HT-29 (cell line): ENCODE measurements at places on chromosomes 4 and X. TPM values are rescaled to one million over a fixed set of nuclear protein-coding genes. Genes with fewer than 3 reads are reported as not detected.

Gene FAM241A
- total RNA-seq, result 0.91 and 0.92 TPM in 2 replicates

Gene SCD5
- 0.13 and 0.18 TPM in 2 replicates for total RNA-seq

Gene SLC26A1
- total RNA-seq, result 5.8 and 6.2 TPM in 2 replicates

Gene ATP8A1
- 0.68 and 0.69 TPM in 2 replicates for total RNA-seq

Gene ENPEP
- total RNA-seq, result 0.39 and 0.61 TPM in 2 replicates

Gene TCP11X1
- total RNA-seq, result not detected in 2 replicates

Gene ADH1A
- not detected in 2 replicates for total RNA-seq

Gene TLL1
- total RNA-seq, result not detected in 2 replicates

Gene TEC
- total RNA-seq, result 1.2 and 3.2 TPM in 2 replicates

Gene CENPE
- 4.3 and 5.7 TPM in 2 replicates for total RNA-seq

Gene ETDA
- not detected in 2 replicates for total RNA-seq

Gene COL25A1
- total RNA-seq, result not detected in 2 replicates

- DNase-seq, result peak; percentile 82
Observed at GRCh38 chrX:129845616-129846190, 2.0 kb upstream of the ZDHHC9 start.

DNA sequence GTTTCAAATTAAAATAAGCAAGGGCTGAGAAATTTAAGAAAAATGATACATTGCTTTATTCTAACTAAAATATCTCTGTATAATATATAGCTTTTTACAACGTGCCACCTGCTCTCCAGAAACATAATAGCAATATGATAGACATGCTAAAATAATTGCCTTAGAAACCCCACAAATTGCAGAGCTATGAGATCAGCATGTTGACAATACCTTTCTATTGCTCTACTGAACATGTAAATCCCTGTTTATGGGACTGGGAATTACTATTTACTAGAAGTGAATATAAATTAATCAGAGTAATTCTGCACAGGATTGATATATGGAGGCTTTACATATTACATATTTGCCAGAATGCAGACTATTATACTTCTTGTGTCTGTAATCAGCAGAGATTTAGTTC, 1831.1 kb upstream of the IGFBP7 start:
- no peak for DNase-seq

GRCh38 chr4:139123910-139124309, 53.1 kb downstream of the ELF2 start:
- DNase-seq, result no peak

DNA sequence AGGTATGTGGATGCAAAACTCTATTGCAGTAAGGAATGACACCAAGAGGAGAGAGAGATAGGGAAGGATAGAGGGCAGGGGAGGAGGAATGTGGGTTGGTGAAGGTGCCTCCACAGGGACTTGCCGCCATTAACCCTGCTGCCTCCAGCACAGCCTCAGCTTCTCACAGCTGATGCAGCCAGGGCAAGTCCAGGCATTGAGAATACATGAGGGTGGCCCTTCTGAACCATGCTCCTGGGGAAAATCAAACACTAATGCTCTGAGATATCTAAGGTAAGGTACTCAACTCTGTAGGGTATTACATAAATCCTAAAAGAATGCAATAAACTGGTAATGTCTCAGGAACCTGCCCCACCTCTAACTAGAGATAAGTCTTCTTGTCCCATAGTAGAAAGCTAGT, 28.7 kb downstream of the UGT2B7 start:
- DNase-seq, result no peak

DNA sequence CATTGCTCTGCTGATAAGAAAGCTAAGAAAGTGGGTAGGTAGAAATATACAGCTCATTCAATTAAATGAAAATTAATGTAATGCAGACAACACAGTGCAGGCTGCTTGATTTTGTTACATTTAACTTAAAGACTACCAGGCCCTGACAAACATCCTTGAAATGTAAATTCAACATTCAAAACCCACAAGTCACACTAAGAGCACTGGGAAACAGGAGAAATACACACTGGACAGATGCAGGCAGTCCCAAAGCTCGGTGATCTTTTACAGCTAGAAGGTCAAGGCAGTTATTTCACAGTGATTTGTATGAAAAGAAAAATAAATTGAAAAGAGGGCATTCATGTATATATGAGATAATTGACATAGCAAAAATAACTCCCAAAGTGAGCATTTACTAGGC, 94.3 kb upstream of the PLAC1 start:
- no peak for DNase-seq

DNA sequence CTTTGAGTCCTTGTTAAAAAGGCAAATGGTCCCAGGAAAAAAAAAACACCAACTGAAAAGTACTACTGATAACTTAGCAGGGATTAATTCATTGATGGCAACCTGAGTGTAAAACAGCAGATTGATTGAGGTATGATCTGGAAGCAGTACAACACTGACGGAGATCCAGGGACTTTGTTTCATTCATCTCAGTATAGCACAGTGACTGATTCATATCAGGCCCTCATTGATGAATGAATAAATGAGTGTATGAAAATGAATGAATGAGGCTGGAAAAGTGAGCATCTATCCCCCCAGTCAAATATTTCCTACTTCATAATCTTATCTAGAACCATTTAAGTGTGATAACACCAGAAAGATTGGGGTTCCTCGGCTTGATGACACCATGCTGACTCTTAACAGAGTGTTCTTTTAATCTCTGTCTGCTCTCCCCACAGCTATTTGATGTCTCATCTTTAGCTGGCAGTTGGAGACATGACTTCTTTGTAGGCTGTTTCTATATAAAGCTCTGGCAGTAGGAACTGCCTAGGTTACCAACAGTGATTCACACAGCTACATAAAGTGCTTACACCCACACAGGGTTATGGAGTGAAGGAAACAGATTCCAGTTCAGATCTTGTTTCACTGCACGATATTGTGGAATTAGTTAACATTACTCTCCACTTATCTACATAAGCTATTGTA, 18.6 kb upstream of the RNF128 start:
- peak; percentile 54 for DNase-seq

DNA sequence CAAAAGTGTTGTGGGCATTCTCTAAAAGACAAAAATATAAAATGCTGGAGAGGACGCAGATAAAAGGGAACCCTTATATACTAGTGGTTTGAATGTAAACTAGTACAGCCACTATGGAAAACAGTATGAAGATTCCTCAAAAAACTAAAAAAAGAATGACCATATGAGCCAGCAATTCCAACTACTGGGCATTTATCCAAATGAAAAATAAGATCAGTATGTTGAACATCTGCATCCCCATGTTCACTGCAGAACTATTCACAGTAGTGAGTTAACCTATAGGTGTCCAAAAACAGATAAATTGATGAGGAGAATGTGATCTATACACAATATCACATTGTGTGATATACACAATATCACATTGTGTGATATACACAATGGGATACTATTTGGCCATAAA, 1615.3 kb downstream of the PCDH18 start:
- DNase-seq, result no peak

GRCh38 chr4:37737466-37737865, 51.3 kb upstream of the RELL1 start:
- DNase-seq, result no peak

DNA sequence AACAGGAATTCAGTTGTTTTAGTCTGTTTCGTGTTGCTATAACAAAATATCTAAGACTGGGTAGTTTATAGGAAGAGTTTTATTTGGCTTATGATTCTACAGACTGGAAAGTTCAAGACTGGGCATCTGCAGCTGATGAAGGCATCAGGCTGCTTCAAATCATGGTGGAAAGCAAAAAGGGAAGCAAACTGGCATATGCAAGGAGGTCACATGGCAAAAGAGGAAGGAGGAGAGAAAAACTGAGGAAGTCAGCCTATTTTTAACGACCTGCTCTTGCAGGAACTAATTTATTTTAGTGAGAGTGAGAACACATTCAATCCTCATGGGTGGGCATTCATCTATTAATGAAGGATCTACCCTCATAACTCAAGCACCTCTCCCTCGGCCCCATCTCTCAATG, 363.1 kb upstream of the HS3ST1 start:
- no peak for DNase-seq

GRCh38 chr4:76589872-76590797, 155.1 kb downstream of the SHROOM3 start:
- peak; percentile 77 for DNase-seq

GRCh38 chrX:31656013-31656412, 584.2 kb upstream of the FTHL17 start:
- no peak for DNase-seq

DNA sequence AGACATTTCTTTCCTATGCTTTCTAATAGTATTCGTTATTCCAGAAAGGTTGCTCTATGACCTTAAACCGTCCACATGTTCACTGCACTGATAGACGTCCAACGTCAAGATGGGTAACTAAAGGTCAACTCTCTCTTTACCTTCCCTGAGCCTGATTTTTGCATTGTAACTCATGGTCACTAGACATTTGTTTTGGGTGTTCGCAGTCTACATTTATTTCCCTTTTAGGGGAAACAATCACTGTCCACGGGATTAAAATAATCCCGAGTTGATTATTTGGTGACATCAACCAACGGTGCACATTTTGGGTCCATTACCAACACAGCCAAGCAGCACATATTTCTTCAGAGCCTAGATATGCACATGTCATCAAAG, 540 bp upstream of the HADH start:
- peak; percentile 64 for DNase-seq

GRCh38 chr4:16090096-16090705, 6.4 kb upstream of the PROM1 start:
- no peak for DNase-seq

DNA sequence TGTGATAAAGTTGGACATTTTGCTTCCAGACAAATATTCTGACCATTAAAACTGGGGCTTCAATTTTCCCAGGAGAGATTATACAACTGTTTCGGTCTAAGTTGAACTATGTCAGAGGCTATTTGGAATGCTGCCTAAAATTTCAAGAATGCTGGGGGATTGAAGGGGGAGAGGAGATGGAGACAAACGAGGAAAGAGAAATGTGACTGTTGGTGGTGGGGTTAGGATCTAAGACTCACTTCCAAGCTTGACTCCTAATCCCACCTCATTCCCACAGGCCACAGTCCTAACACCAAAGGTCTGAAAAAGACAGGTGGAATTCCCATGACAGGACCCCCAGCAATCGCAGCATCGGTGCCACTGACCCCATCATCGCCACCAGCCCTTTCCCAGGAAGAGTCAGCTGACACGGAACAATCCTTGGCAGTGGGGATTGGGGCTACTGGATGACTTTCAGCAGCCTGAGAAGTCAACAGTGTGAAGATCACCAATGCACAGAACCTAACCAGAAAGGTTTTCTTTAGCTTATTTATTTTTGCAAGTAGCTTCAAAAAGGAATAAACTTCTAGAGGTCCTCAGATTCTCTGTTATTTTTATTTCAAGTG, 74.0 kb upstream of the PRSS48 start:
- no peak for DNase-seq

DNA sequence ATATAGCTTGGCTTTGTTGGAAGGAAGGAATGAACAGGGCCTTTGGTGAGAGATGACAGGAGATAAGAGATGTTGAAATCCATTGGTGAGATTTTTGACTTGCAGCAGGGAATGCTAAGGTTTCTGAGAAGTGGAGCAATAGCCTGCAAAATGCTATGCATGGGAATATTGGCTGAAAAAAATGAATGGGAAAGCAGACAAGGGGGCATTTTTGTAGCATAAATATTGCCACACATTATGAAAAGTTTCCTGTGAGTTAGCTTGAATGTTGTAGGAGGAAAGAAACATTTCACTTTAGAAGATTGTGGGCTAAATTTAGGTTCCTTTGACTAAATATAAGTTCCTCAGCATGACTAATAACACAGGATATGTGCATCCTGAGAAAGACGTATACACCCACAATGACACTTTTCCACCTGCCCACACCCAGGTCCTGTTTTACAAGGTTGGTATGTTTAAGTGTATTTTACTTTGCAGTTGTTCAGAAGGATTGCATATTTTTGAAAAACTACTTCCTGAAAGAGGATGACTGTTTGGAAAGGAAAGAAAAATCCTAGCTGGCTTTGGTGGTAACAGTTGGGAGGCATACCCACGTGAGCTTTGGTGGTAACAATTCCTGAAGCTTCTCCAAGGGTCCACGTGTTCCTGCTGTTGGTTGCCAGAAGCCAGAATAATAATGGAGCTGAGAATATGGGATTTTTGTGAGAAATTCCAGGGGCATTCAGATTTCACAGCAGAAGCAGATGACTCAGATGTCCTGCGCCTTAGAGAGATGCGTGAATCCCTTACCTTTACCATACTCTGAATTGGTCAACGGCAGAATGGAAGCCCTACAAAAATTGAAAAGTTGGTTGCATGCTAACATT, 28.5 kb downstream of the PHEX start:
- DNase-seq, result no peak

- no peak for DNase-seq
Observed at GRCh38 chr4:47075262-47075661, 43.9 kb downstream of the GABRB1 start.

- DNase-seq, result no peak
Observed at GRCh38 chrX:31551913-31552312, 480.1 kb upstream of the FTHL17 start.

DNA sequence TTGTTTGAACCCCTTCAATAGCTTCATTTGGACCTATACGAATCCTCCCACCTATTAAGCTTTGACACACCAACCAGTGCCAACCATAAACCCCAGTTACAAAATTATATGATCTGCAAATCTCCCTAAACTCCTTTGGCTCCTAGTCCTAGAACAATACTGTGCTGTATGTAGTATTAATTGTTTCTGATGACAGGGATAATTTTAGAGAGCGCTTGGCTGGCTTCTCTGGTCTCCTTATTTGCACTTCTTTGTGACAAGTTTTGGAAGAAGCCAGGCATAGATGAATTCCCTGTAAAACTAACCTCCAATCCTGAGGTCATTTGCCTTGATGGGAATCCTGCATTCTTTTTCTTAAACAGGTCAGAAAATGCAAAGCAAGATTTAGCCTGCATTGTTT, 433.0 kb downstream of the PPARGC1A start:
- no peak for DNase-seq

- DNase-seq, result no peak
Observed at GRCh38 chr4:174177536-174177935, 105.9 kb downstream of the FBXO8 start.

DNA sequence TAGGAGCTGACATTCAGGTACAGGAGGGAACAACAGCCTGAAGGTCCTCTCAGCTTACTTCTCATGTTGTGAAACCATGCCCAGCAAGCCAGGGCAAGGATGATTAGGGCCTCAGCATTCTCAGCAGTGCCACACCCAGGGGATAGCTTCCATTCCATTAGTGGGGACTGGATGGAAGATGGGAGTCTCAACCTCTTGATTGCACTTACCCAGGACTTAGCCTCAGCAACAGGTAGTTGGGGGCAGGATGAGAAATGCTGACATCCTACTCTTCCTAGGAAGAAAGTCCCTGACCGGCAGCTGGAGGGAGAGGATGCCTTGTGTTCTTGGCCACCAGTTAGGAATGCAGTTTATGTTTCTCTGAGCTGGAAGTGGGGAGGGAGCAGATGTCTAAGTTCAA, 8.8 kb upstream of the BEX3 start:
- no peak for DNase-seq

- no peak for DNase-seq
Observed at GRCh38 chr4:65893271-65893670, 223.0 kb upstream of the EPHA5 start.

DNA sequence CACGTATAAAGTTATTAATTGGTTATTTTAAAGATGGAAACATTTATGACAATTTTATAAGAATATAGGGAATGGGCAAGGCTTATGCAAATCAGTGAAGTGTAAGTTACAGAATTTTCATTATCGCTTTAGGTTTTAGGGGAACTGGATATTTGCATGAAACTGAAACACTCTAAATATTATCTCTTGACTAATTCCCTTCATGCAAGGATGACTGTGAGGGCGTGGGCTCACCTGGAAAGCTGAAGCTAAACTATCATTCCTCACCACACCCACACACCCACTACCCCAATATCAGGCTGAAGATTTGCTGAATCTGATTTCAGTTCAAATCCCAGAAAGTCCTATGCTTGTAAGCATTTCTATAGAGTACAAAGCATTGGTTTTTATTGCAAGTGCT, 81.7 kb upstream of the ARHGAP24 start:
- no peak for DNase-seq

- DNase-seq, result no peak
Observed at GRCh38 chr4:119271361-119272085, 50.4 kb downstream of the FABP2 start.
